ENCODE measurements at places on chromosomes 2 and 18.

- DNase-seq, result no peak
These were observed 47.0 kb downstream of the COL4A4 start for GRCh38 chr2:227117027-227117426.

DNA sequence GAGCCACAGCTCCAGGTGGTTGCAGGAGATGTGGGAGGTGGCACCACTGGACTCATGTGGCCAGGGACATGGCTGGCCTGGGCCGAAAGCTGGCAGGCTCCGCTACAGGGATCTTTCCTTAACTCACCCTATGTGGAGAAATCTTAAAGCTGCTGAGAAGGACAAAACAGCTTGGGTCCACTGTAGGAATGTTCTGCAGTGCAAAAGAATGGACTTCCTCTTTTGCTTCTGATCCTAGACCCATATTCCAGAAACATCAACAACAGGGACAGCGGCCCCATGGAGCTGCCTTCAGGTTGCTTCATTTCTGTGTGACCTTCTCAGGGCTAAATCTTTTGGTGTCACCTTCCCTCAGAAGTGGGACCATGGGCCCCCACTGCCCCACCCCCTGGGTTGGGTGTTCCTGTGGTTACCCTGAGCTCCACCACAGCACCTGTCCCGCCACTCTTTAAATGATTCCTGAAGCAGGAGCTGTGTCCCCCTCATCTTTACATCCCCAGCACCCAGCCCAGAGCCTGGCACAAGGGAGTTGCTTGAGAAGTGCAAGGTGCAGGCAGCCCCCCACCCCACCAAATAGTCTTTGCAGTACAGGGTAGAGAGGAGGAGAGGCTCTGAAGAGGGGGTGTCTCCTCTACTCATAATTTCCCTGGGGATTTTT lies 205.8 kb downstream of the ZBTB7C start:
- no peak for DNase-seq

DNA sequence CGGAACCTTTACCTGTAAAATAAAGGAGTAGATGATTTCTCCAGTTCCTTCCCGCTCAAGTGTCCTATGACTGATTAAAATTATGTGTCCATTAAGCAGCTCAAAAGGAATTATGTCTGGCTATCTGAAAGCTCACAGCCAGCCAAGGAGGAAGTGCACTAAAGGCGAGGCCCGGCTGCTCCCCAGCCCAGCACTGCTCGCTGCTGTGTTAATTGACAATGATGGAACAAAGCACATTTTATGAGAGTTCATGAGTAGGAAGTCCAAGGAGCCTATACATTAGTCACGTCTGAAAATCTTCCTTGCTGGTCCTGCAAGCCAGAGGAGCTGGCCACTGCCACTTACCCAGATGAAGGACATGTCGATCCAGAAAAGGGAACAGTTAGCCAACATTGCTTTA lies 14.3 kb downstream of the TTC32 start:
- no peak for DNase-seq

DNA sequence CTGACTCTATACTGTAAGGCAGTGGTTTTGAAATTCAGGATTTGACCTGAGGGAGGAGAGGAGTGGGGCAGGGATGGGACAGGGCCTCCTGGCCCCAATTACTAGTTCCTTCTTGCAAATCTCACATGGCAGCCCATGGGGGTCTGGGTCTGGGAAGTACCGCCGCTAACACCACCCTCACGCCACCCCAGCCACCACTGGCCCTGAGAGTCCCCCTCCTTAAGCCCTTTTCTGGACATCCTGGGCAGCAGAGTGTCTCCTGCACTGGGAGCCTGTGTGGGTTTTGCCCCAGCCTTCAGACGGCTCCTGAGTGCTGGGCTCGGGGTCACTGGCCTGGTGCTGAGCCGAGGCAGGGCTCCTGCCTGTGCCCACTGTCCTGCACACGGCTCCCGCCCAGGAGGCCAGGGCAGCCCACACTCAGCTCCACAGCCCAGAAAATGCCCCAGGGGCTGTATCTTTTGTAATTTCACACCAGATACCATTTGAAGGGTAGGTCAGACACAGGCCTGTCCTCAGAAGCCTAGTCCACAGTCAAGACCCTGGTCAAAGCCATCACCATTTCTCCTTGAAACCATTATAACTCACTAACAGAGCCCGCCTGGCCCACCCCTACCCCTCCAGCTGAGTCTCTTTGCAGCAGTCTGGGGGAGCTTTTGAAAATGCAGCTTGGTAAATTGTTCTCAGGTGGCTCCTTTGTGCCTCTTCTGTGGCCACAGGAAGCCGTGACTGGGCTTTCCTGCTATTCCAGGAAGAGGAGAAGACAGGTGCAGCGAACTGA lies 55.1 kb downstream of the CYP27C1 start:
- no peak for DNase-seq

GRCh38 chr2:160267022-160267421 lies 67.0 kb upstream of the ITGB6 start:
- no peak for DNase-seq

DNA sequence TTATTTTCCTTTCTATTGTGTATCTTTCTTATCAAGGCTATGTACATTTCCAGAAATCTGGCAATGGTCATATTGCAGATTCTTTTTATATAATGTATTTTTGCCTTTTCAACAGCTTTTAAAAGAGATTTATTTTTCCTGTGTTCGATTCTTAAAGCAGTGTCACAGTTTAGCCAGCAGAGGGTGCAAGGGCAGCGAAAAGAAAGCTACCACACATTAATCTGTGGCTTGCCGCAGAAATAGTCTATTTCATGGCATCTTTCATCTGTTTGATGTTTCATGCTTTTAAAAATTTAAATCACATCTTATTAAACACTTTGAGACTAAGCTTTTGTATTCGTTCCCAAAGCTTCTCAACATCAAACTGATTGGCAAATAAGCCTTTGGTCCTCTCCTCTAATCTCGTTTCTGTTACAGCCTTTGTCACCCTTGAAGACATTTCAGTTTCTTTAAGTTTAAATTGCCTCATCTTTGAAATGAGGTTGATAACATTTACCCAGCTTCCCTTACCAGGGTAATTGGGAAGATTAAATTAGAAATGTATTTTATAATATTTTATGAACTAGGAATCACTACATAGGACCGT lies 73.3 kb downstream of the PIK3C3 start:
- no peak for DNase-seq

GRCh38 chr2:168009900-168010299 lies 237.5 kb downstream of the STK39 start:
- DNase-seq, result no peak

DNA sequence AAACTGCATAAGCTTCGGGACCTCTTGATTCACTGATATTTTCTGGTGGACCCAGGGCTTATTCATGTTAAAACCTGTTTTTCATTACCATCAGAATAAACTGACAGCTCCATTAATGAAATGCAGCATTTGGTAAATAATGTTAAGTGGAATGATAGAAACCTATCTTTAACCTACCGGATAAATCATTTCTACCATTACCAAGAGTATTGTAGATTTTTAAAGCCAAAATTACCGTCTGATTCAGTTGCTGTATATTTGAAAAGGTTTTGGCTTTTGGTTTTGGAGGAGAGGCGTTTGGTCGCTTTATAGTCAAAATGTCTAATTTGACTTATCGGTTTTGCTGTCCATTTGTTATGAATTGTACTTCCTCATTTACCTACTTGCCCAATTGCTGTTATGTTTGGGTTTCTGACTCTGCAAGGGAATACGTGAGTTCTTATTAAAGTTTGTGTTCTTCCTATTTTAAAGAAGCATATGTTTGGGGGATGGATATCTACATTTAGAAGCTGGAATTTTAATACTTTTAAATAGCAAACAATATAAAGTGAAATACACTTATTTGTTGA lies 1.0 kb upstream of the CUL3 start:
- DNase-seq, result no peak

- no peak for DNase-seq
These were observed 594.0 kb downstream of the ERBB4 start for GRCh38 chr2:211944572-211944971.

- no peak for DNase-seq
These were observed 4.0 kb downstream of the KLHL29 start for GRCh38 chr2:23388756-23389514.

GRCh38 chr2:58834404-58834803 lies 593.3 kb upstream of the FANCL start:
- DNase-seq, result no peak

- DNase-seq, result no peak
These were observed 135.8 kb downstream of the SETBP1 start for GRCh38 chr18:44816477-44816876.

GRCh38 chr2:230665263-230665691 lies 47.4 kb upstream of the CAB39 start:
- DNase-seq, result no peak

- DNase-seq, result no peak
These were observed 20.5 kb upstream of the SLC35F5 start for GRCh38 chr2:113776949-113777348.

DNA sequence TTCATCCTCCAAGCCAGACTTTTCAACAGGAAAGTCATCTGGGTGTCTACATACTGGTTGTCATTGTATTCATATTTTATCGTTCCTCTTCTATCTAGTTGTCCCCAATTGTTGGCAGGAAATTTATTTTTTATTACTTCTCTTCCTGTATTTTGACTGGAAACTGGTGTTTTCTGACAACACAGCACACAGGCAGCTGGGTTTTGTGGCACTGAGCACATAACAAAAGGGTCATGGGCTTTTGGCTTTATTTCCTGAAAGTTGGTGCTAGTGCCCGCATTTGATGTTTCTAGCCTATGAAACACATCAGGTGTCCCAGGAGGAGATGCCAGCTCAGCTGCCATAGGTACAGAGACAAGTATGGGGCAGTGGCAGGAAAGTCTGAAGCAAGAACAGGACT lies 126.4 kb downstream of the TMEM17 start:
- no peak for DNase-seq

GRCh38 chr2:64401529-64401880 lies 52.5 kb upstream of the LGALSL start:
- DNase-seq, result peak; percentile 35

- DNase-seq, result no peak
These were observed 129.4 kb upstream of the ASB18 start for GRCh38 chr2:236393581-236393980.

DNA sequence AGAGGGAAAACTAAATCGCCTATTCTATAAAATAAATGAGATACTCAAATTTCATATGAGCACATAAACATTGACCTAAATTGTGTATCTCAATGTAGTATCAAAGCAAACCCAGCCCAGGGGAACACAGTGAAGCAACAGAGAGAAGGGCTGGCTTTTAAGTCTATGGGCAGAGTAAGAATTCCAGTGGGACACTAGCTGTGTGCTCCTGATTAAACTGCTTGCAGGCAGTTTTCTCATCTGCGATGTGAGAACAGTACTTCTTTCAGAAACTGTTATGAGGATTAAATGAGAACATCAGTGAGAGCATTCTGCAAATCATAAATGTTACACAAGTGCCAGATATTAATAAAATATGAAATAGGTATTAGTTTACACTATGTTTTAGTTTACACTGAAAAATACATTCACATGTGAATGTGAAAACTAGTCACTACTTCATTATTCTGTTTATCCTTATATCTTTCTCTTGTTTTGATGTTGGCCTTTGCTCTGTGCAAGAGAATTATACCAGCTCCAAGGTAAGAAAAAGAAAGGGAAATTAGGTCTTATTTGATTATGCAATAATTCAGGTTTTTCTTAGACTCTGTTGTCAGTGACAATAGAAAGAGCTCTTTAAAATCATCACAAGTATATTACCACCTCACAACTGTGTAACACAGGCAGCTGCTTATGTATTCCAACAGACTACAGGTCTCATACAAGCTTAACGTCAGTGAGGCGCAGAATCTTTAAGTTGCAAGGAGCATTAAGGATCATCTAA lies 47.5 kb downstream of the GAREM1 start:
- DNase-seq, result no peak

GRCh38 chr2:109164311-109164710 lies 35.3 kb downstream of the SH3RF3 start:
- DNase-seq, result no peak

DNA sequence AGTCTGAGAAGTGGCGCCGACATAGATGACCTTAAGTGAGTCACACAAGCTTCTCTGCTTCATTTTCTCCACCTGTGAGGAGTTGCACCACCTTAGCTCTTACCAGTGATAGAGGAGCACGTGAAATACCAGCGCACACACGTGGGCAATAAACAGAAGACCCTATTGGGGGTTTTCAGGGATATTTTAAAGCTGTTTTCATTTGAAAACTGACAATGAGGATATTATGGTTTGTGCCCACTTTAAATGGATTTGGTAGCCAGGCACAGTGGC lies 47.3 kb upstream of the FZD7 start:
- DNase-seq, result no peak

- DNase-seq, result no peak
These were observed 154.7 kb upstream of the SIX3 start for GRCh38 chr2:44786817-44787214.

DNA sequence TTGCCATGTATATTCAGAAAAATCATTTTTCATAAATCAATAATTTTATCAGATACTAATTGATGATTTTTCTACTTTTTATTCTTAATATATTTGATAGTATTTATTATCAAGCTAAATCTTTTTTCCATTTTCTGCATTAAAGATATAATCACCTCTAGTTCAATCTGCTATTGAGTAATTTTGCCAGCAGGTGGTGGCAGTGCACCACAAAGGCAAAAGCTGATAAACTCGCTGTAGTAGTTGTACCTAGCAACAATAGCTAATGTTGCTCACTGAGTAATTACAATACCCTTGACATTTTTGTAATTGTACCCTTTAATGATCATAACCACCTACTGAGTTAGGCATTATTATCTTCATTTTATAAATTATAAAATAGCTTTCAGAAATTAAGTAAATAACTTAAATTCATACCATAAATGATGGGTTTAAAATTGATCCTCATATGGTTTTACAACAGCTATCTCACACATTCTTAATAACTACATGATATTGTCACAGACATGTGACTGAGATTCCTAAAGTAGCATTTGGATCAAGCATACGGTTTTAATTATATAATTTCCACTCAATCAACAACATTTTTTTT lies 52.0 kb upstream of the CALCRL start:
- DNase-seq, result peak; percentile 5

GRCh38 chr2:157053876-157054275 lies 203.6 kb upstream of the GALNT5 start:
- DNase-seq, result no peak

DNA sequence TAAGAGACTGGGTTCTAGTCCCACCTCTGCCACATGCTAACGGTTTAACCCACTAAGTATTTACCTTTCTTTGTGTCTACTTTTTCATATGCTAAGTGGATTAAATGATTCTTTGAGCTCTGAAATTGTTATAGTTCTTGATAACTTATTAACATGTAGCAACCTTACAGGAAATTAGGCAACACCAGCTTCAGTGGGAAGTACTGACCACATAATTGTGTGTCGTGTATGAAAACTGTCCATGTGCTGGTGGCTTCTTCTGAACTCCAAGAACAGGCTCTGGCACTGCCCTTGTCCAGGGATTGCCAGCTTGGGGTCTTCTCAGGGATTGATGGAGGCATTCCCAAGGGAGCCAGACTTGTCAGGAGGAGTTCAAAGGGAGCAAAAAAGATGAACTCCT lies 427.7 kb downstream of the TGIF1 start:
- DNase-seq, result no peak

DNA sequence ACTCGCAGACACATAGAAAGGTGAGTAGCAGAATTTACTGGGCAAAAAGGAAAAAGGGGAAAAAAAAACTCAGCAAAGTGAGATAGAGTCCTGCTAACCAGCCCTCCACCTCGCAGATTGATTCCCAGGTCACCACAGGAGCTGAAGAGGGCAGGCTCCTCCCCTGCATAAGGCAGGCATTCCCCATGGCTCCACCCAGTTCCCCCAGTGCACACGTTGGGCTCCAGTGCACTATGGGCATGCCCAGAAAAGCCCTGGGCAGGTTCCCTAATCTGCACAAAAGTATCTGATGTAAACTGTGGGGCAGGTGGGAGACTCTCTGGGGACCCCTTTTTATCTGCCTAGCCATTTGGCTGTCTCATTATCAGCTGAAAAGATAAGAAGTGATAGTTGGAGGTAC lies 461.2 kb upstream of the TMEFF2 start:
- no peak for DNase-seq

GRCh38 chr2:45904267-45904945 lies 252.9 kb downstream of the PRKCE start:
- no peak for DNase-seq

Measured in DMS153 (cell line).